ENCODE measurements at places on chromosomes 2 and 18. TPM values are rescaled to one million over a fixed set of nuclear protein-coding genes. Genes with fewer than 3 reads are reported as not detected.
A peak's percentile ranks its signal among the peaks of the same experiment; 100 is the strongest.

- no peak for DNase-seq
Observed at GRCh38 chr2:439077-439476, 151.2 kb upstream of the ALKAL2 start.

PXDN gene
- 111 TPM for total RNA-seq

DNA sequence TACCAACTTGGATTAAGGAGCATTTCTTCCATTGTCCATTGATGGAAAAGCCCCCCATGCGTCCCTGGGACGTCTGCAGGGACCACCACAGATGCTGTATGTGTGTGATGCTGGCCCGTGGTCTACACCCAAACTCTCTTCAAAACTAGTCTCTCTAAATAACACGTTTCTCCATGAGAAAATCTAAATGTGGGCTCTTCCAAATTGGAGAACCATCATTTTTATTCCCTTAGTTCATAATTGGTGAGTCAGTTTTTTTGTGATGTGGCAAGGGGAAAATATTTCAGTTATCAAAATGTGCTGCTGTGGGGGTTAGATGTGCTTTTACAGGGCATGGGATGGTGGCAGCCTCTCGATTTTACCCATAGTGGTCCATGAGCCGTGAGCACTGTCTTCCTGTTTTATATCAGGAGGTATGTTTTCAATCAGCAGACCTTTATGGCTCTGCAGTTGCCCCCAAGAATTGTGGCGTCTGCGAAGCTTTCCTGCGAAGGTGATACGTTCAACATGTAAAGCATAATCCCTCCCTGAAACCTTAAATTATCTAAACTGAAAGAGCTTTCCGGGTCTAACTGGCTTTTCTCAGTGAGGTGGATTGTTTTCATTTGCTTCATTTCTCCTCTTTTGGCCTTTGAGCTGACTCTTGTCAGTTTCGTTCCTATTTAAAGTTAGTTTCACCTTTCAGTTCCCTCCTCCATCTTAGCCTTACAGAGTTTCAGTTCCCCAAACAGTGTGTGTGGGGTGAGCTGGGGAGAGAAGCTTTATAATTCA lies 78.4 kb downstream of the SETBP1 start:
- DNase-seq: no peak

DNA sequence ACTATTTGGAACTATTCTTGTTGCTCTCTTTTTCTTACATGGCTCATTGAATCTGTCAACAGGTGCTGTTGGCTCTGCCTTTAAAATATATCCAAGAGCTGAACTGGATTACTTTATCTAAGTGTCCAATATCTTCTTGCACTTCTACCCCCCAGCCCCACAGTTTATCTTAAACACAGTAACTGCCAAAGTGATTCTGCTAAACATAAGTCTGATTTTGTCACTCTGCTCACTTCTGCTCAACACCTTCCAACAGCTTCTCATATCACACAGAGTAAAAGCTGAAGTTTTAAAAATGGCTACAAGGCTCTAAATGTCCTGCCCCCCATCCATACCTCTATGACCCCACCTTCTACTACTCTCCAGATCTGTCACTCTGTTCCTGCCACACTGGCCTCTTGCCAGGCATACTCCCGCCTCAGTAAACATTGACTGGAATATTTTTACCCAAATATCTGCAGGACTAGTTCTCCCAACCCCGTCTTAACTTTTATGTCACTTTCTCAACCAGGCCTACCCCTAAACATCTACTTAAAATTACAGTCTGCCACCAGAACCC lies 130.7 kb downstream of the CCDC148 start:
- no peak for DNase-seq

CCDC85A gene
- not detected for total RNA-seq

GRCh38 chr2:229231328-229231868 lies 39.7 kb downstream of the PID1 start:
- DNase-seq: no peak

DNA sequence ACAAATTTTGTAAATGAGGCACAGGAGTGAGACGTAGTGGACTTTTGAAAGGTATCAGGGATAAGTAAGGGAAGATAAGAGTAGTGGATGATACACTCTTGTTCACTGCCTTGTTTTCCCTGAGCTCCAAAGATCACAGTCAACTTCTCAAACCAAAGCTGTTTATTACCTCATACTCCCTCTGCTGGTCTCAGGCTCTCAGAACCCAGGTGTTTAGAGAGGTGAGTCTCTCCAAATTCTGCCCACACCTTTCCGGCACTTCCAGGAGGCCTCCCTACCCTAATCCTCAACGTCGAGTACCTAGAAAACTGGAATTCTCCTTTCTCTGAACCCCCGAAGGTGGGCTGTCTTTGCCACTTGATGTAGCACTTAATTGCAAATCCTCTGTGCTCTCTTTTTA lies 621.1 kb downstream of the BCL11A start:
- DNase-seq: no peak

PDCL3 gene
- 11.4 TPM for total RNA-seq

DNA sequence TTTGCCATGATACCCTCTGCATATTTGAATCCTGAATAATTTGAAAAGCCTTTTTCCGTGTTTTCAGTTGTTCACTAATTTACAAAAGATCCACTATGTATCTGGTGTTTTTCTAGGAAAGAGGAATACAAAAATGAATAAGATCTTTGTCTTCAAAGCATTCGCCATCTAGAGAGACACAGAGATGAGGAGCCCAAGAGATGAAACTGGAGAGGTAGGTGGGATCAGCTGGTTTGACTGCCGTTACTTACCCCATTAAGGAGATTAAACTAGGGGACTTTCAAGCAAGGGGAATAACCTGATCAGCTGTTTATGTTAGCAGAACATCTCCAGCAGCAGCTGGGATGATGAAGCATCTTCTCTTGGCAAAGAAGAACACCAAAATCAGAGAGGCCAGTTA lies 150.2 kb upstream of the SATB2 start:
- DNase-seq: no peak

ATRAID gene
- total RNA-seq: 202 TPM

MC5R gene
- total RNA-seq: not detected

SPOPL gene
- 15.2 TPM for total RNA-seq

CENPO gene
- 9.1 TPM for total RNA-seq

GPR155 gene
- total RNA-seq: 6.4 TPM

GRCh38 chr2:111698743-111699554 lies 185.0 kb downstream of the ANAPC1 start:
- peak; percentile 99 for DNase-seq

CIAO1 gene
- total RNA-seq: 85.3 TPM

GAL3ST2 gene
- total RNA-seq: not detected

DNA sequence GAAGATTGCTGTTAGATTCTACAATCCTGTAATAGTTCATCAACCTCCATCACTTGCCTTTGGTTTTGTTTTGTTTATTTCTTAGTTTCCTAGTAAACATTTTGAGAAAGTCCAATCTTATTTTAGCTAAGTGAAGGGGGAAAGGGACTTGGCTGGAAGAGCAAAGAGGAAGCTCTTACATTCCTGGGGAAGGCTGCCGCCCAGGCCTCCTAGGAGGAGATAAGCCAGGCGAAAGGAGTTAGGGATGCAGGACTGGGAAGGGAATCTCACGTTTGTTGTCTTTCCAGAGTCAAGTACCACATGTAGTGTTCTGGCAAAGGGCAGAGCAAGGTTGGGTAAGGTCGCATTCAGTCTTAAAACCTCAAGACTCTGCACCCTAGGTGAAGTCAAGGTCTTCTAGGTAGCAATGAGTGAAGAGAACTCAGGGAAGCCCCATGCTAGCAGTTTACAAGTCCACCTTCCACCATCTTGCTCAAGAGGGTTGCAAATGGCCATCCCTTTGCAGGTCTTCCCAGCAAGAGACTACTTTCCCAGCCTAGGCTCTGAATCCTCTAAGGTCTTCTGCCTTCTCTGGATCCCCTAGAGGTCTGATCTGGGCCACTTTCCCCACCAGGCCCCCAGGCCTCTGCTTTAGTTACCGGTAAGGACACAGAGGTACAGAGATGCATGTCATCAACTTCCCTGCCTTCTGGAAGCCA lies 320.7 kb downstream of the CYP26B1 start:
- DNase-seq: no peak

- DNase-seq: peak; percentile 41
Observed at GRCh38 chr2:215799194-215799593, 214.2 kb downstream of the MREG start.

- no peak for DNase-seq
Observed at GRCh38 chr2:124437811-124438210, 412.7 kb downstream of the CNTNAP5 start.

GRCh38 chr2:99576775-99577174 lies 87.0 kb upstream of the REV1 start:
- no peak for DNase-seq

GRCh38 chr2:196592331-196592910 lies 47.1 kb upstream of the CCDC150 start:
- peak; percentile 59 for DNase-seq

C1QL2 gene
- not detected for total RNA-seq

DNA sequence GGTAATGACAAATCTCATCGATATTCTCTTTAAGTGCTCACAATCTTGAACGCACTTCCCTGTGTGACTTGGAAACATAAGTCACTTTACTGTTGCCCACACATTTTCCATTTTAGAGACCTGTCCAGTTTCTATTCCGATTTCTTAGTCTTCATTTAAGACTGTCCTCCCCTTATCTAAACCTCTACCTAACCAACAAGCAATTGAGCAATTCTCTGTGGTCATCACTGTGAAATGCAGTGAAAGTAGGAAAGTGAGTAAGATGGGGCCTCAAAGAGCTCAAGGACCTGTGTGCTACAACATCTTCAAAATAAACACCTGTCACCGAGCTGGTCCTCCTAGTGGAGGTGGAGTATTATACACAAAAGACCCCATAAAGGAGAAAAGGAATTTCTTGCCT lies 184.4 kb downstream of the CNTNAP5 start:
- no peak for DNase-seq

DNA sequence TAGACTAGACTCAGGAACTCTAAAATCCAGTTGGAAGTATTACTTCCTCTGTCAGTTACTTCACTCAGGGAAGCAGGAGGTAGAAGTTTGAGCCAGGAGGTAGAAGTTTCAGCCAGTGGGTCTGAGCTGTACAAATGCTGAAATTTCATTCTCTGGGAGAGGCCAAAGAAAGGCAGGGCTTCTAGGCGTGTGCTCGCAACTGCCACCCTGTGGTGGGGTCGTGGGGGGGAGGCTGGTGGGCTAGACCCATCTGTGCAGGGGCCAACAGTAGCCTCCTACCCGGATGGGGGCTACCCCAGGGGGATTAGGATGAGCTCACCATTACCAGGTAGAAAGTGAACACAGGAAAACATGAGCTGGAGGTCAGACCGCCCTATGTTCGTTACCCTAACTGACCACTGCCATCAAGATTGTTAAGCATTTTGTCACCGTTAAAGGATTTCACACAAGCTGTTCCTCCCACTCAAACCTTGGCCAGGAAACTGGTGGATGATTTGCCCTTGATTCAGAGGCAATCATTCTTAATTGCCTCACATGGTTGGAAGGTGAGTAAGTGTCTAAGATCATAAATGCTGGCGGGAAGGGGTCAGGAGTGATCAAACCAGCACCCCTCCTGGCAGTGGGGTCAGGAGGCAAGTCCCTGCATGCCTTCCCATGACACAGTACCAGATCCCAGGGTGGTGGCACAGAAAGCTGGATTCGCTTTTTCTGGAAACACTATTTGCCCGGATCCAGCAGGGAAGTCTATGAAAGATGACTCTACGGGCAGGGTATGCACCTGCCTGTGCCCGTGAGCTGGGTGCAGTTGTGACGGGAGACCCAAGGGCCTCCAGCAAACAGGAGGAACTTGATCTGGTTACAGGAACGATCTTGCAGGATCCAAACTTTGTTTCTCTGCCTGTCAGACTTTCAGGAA lies 5.2 kb upstream of the FHL2 start:
- peak; percentile 77 for DNase-seq

- peak; percentile 58 for DNase-seq
Observed at GRCh38 chr2:164495491-164496223, 125.6 kb downstream of the GRB14 start.

CPLX4 gene
- total RNA-seq: not detected

VWA3B gene
- 0.26 TPM for total RNA-seq

DNA sequence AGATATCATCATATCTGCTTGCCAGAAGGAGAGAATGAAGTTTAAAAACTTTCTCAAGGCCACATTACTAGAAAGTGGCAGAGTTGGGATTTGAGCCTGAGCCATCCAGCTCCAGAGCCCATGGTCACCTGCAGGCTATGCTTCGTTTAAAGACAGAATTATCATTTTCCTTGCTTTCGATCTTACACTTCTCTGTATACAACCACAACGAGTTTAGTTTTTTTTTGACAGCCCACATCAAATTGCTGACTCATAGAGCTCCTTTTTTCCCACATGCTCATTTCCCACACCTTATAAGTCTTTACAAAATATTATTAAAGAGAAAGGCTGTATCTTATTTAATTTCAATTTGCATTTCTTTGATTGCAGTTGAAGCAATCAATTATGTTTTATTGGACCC lies 6.5 kb downstream of the PLEK start:
- DNase-seq: no peak

PREPL gene
- total RNA-seq: 67.2 TPM

DNA sequence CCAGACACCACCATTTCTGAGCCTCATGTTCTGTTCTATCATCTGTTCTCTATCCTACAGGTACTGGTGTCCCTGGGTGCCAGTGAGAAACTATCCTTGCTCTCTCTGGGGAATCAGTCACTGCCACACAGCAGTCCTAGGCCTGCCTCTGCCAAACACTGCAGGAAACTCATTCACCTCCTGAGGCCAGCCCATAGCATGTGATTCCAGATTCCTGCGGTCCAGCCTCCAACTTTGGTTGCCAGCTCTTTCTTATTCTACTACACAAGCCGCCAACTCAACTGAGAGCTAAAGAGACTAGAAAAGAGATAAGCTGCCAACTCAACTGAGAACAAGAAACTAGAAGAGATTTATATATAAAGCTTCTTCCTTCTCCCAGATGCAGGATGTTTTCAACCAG lies 8.8 kb upstream of the TTLL4 start:
- DNase-seq: peak; percentile 64

FSHR gene
- total RNA-seq: not detected

DNA sequence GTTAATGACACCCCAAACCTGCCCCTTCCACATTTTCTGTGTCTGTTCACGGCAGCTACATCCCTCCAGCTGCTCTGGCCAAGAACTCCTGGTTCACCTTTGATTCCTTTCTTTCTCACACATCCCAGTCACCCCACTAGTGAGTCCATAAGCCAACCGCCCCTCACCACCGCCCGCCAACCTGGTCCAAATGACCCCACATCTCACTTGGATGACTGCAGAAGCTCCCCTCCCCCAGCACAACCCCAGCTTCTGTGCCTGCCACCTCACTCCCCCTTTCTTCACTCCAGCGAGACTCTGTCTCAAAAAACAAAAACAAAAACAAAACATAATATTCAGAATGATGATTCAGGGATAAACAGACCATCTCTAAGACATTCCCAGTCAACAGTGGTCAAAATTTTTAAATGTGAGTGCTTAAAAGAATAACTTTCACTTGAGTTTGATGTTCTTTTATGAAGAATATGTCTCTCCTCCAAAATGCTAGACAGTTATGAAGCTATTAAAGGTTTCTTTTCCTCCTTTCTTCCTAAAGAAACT lies 3.2 kb downstream of the CYS1 start:
- no peak for DNase-seq

GRCh38 chr2:58620093-58620492 lies 379.0 kb upstream of the FANCL start:
- peak; percentile 60 for DNase-seq

ORC4 gene
- total RNA-seq: 21.1 TPM
